T-helper 2 cell (primary cell): ENCODE measurements at places on chromosomes 7 and 10.

- no peak for DNase-seq
Observed at GRCh38 chr7:96786998-96787395, 77.4 kb upstream of the SEM1 start.

- no peak for DNase-seq
Observed at GRCh38 chr7:70060298-70061068, 462.2 kb downstream of the AUTS2 start.

DNA sequence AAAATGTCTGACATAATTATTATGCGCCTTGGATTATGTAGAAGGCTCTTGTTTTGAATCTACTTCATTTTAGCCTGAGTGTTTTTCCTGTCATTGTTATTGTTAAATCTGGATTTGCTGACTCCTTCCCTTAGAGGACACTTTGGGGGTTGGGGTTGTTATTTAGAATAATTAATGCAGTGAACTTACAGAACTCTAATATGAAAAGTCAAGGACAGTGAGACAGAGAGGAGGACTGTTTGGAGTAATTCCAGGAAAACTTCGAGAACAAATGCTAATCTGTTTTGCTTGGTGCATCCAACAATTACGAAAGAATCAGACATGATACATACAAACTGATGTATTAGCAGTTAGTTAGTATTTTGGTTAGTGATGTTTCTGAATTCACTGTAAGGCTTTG lies 146.1 kb downstream of the ABCA13 start:
- no peak for DNase-seq

- no peak for DNase-seq
Observed at GRCh38 chr10:79044036-79044632, 24.6 kb upstream of the ZMIZ1 start.

DNA sequence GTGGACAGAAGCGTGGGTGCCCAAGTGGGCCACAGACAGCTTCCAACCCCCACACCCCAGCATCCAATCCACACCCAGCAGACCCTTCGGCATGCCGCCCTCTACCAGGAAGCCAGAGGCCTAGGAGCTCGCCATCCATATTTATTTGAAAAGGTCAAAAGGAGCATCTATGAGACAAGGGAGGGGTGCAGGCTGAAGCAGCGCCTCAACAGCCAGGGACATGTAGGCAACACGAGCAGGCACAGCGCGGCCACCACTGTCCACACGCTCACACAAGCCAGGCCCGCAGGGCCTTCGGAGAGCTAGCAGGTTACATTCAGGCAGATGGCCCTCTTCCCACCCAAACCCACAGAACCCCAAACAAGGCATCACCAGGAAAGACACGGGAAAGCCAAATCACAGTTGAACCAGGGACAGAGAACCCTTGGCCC lies 34.6 kb downstream of the PSAP start:
- DNase-seq, result no peak

- no peak for DNase-seq
Observed at GRCh38 chr10:90319188-90319914, 538.5 kb downstream of the HTR7 start.

GRCh38 chr7:83824214-83824613 lies 175.3 kb upstream of the SEMA3E start:
- no peak for DNase-seq

- no peak for DNase-seq
Observed at GRCh38 chr10:11685787-11686218, 56.4 kb upstream of the ECHDC3 start.

DNA sequence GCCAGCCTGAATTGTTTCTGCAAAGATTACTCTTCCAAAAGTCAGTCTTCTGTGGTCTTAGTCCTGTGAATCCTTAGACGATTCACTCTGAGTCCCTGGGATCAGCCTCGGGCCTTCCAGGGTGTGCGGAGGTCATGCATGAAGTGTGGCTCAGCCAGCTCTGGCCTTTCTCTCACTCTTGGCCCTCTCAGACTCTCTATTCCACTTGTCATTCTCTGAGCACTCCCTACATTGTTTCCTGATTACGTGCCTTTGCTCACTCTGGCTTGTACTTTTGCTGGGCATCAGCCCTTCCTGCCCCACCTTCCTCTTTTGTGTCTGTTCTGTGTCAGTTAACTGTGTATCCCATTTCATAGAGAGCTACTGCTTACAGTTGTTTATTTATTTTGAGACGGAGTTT lies 36.0 kb downstream of the CCNY start:
- DNase-seq, result no peak

GRCh38 chr7:28802450-28802849 lies 155.7 kb downstream of the TRIL start:
- no peak for DNase-seq

- DNase-seq, result no peak
Observed at GRCh38 chr7:81607987-81608386, 161.9 kb downstream of the HGF start.

GRCh38 chr7:109635374-109635773 lies 1065.7 kb downstream of the DNAJB9 start:
- no peak for DNase-seq
